ENCODE measurements at places on chromosomes 4 and X.

GRCh38 chrX:106302304-106302703, 134.2 kb downstream of the PWWP3B start:
- DNase-seq: no peak

- DNase-seq: no peak
These were observed 47.0 kb downstream of the FAT1 start for GRCh38 chr4:186676531-186677161.

GRCh38 chr4:77959566-77960338, 97.1 kb downstream of the MRPL1 start:
- DNase-seq: no peak

GRCh38 chr4:153790962-153791551, 2.2 kb upstream of the SFRP2 start:
- DNase-seq: no peak

GRCh38 chr4:41218703-41219102, 4.4 kb upstream of the APBB2 start:
- no peak for DNase-seq

GRCh38 chr4:186104890-186105646, 564 bp downstream of the FAM149A start:
- no peak for DNase-seq

DNA sequence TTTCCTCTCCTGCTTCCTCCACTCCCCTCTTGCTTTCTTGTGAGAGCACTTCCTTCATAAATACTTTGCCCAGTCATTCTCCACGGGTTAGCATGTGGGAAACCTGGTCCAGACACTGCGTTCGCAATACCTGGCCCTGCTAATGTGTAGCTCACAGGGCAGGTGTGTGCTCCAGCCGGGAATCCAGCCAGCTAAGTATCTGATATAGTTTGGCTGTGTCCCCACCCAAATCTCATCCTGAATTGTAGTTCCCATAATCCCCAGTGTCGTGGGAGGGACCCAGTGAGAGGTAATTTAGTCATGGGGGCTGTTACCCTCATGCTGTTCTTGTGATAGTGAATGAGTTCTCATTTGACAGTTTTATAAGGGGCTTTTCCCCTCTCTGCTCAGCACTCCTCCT, 32.2 kb upstream of the STX18 start:
- DNase-seq: no peak
